ENCODE measurements at places on chromosomes 4 and X.

GRCh38 chr4:141169391-141169790 lies 36.1 kb upstream of the RNF150 start:
- DNase-seq = no peak

DNA sequence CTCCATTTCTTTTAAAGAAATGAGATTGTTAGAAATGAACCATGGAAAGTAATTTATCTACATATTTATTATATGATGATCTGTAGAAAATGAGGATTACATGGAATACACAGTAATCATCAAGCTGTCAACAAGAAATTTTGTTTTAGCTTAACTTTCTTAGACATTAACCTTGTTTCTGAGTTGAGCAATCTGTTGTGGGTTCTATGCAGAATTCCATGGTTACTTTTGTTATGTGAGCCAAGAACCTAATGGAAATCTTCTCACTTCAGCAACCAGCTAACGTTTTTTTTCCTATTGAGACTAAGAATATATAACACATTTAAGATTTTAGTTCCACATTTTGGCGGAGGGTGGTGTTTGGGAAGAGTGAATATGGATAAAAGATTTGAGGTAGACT lies 136.1 kb upstream of the SLC4A4 start:
- no peak for DNase-seq

- DNase-seq = no peak
These were observed 108.5 kb downstream of the PHKA2 start for GRCh38 chrX:18875256-18875878.

DNA sequence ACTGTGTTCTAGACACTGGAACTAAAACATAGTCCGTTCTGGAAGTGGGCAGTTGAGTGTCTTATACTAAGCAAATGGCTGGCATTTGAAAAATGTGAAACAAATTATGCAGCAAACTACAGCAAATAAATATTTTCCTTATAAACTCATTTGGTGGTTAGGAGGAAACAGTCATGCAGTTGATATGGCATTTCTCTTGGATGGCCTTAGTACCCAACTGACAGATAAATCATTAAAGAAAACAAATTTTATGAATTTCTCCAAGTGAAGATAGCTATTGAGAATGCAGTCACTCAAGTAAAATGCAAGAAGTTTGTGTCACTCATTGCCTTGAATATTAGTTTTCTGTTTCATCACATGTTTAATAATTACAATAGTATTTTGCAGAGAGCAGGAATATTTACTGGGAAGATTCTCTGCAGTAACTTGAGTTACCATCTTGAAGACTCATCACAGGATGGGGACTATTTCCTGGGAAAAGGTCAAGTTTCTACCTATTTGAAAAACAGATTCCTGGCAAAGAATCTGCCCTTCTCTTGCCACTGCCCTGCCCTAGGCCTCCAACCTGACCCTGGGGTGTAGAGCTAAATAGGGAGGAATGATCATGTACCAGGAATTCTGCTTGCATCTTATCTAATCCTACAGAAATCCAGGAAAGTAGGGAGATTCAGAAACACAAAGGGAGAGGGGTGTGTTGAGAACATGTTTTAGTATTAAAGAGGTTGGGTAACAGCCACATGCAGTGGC lies 105.9 kb downstream of the SH3RF1 start:
- DNase-seq = no peak

DNA sequence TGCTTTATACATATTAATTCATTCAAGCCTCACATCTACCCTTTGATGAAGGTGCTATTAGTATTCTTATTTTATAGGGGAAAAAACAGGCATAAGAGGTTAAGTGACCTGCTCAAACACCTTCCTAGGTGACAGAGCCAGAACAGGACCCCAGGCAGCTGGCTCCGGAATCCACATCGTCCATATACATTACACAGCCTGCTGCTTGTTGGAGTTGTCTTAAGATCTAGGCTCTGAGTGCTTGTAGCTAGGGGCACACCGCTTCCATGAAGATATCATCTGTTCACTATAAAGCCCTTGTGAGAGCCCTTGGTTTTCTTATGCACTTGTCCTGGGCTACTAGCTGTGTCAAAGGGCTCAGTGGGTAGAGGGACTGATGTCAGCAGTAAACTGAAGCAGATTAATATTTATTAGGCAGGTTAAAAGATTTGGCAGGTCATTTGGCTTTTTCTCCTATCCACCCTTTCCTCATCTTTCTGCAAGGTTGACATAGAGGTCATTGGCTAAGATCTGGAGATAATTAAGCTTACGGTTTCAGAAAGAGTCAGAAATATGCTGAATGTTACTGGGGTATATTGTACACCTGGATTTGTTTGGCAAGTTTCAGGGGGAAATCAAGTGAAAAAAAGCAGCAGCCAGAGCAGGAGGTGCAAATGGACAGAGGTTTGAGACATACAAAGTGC lies 195.4 kb downstream of the SOWAHB start:
- DNase-seq = no peak

- no peak for DNase-seq
These were observed 127.0 kb upstream of the DDIT4L start for GRCh38 chr4:100317032-100317864.

- peak; percentile 69 for DNase-seq
These were observed at the start of gene FGF2 for GRCh38 chr4:122826553-122827257. FGF2 (plus strand) TSS chr4:122826831; CDS start chr4:122827175, 344 bp downstream.

- DNase-seq = no peak
These were observed 6.2 kb downstream of the GK start for GRCh38 chrX:30659421-30659820.

DNA sequence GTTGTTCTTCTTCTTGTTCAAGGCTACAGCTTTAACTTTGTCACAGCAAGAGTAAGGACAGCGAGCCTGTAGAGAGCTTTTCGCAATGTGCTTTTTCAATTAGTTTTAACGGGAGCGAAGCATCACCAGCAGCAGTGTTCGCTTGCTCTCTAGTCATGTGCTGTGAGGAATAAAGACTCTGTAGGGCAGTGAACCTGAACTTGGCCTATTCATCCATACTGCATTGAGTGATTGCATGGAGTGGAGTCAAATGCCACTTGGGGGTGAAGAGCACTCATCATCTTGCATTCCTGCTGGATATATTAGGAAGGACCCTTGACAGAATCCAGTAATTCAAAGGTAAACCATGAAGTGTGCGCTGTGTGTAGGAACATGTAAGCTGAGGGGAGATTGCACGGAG lies 240.0 kb downstream of the FRMPD4 start:
- DNase-seq = no peak

GRCh38 chr4:82939414-82939813 lies 38.9 kb downstream of the THAP9 start:
- no peak for DNase-seq

GRCh38 chr4:26035921-26036320 lies 121.9 kb downstream of the SMIM20 start:
- no peak for DNase-seq

GRCh38 chrX:40544343-40545266 lies 36.2 kb upstream of the ATP6AP2 start:
- no peak for DNase-seq

GRCh38 chrX:24398766-24399165 lies 38.3 kb downstream of the SUPT20HL1 start:
- no peak for DNase-seq

GRCh38 chr4:94944726-94945125 lies 187.0 kb downstream of the BMPR1B start:
- DNase-seq = no peak

DNA sequence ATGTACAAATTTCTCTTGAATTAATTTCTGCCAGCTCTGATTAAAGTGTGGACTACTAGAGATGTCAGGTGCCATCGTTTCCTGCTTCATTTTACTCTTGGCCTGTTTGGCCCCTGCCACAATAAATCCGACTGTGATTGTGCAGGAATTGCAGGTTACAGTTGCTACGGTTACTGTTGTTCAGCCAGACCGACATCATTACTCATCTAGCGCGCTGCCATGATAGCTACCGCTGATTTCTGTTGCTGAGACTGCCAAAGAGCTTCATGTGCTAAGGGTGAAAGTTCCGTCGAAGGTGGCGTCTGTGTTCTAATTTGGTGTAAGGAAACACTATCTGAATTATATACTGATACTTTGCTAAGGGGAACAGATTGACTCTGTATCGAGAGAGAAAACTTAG lies 22.1 kb downstream of the SLIT2 start:
- no peak for DNase-seq

GRCh38 chr4:187276736-187277408 lies 553.2 kb upstream of the FAT1 start:
- no peak for DNase-seq

DNA sequence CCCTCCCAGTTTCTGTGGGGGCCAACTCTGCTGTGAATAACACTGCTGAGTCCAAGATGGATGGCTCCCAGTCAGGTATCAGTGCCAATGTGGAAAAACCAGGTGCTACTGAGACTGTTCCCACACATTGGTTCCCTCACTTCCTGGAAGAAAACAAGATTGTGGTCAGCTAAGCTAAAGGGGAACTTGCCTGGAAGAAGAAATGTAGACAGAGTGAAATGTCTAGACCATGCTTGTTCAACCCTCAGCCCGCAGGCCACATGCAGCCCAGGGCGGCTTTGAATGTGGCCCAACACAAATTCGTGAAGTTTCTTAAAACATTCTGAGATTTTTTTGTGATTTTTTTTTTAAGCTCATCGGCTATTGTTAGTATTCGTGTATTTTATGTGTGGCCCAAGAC lies 28.6 kb upstream of the UTP14A start:
- DNase-seq = no peak
